Activated effector memory CD4-positive, alpha-beta T cell treated with Interleukin-2 at 50 U/mL for 16 hours (primary cell): ENCODE measurements at places on chromosomes 3 and 15.
A peak's percentile ranks its signal among the peaks of the same experiment; 100 is the strongest.

- DNase-seq: no peak
Observed at GRCh38 chr3:51947215-51947900, 5.2 kb downstream of the PARP3 start.

- DNase-seq: no peak
Observed at GRCh38 chr3:155217591-155217990, 75.9 kb downstream of the STRIT1 start.

GRCh38 chr3:183815951-183816475 lies 9.4 kb downstream of the MAP6D1 start:
- no peak for DNase-seq

GRCh38 chr3:150150633-150151032 lies 179.9 kb upstream of the PFN2 start:
- DNase-seq: no peak

DNA sequence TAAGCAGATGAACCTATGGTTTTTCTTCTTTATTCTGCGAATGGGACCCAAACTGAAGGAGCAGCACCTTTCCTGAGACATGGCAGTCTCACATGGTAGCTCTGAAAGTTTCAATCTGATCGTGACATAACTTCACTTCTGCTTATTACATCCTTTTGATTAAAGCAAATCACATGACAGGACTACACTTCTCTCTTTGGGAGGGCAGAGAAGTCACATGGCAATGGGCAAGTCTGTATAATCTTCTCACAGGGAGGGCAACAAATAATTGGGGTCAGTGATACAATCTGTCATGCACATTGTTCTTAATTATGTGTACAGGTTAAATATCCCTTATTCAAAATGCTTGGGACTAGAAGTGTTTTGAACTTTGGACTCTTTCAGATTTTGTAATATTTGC lies 21.6 kb downstream of the NCBP2 start:
- DNase-seq: no peak

GRCh38 chr3:53485675-53486403 lies 8.6 kb upstream of the CACNA1D start:
- no peak for DNase-seq

DNA sequence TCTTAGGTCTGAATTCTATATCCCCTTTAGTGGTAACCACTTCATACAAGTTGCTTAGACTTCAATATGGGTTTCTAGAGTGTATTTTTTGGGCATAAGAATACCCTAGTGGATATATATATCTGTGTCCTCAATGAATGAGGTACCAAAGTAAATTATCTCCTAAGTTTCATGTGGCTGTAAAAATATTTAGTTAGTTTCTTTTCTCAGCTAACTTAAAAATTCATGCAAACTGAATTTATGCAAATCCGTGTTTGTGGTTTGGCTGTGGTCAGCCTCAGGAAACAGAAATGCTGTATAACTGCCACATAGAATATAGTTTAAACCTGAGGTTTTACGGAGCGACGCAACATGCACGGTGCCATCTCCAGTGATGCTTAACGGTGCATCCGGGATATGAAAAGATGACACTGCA lies 80.3 kb downstream of the PEX5L start:
- DNase-seq: no peak

DNA sequence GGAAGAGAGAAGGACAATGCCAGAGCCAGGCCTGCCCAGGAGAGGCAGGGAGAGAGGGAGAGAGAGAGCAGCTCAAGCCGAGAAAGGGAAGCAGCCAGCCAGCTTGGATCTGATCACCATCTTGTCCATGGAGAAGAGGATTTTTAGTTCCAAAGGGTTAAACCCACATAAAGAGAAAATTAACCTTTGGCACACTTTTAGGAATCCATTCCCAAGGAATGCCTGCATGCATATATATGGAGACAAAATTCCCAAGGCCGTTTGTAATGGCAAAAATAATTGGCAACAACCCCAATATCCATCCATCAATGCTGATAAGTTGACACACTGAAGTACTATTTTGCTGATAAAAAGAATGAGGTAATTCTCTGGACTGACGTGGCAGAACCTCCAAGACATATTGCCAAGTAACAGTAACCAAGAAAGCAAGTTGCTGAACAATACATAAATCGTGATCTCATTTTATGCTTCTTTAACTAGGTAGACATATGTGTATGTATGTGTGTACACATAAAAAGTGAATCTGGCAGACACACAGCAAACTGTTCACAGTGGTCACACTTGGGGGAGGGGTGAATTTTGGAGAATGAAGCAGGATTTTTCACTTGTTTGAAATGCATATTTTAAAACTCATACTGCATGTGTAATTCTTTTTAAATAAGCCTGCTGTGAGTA lies 7.5 kb upstream of the STRA6 start:
- DNase-seq: no peak

- no peak for DNase-seq
Observed at GRCh38 chr3:106255870-106256248, 387.0 kb upstream of the CBLB start.

GRCh38 chr15:95262866-95263564 lies 1031.7 kb downstream of the MCTP2 start:
- no peak for DNase-seq

GRCh38 chr15:66927201-66928077 lies 138.0 kb upstream of the SMAD3 start:
- no peak for DNase-seq

DNA sequence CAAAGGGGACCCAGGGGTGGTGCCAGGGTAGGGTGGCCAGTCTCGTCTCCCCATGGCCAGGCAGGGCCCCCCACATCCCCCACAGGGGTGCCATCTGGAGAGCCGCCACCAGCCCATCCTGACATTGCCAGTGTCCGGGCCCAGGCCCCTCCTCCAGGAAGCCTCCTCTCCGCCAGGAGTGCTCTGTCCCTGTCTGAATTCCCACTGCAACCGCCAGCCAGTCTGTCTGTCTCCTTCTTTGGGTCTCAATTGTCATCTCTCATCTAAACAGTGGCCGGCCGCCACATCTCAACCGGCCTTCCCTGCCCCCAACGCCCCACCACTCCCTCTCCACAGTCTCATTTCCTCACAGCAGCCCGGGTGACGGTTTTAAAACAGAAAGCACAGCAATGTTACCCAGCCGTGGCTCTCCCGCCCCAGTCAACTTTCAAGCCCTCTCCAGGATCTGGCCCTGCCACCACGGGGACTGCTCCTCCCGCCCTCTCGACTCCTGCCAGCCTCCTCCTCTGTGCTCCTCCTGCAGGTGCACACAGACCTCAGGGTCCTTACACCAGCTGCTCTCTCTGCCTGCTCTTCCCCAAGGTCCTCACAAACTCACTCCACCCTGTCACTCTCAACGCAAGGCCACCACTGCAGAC lies 57.0 kb downstream of the IQSEC1 start:
- DNase-seq: peak; percentile 45

- no peak for DNase-seq
Observed at GRCh38 chr3:117434661-117435412, 725.3 kb downstream of the TUSC7 start.

DNA sequence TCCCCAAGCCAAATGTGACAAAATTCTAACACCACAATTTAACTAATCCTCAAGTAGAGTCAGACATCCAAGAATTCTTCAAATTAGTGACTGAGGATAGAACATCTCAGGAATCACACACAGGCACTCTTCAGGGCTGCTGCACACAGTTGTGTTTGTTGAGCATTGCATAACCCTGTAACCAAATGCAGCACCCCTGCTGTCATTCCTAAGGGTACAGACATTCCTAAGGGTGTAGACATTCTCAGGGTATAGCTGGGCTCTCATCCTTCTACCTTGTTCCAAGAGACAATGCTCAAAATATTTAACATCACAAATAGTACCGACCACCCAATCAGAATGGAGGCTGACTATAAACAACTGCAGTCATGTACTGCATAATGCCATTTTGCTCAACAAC lies 107.1 kb upstream of the UBE2E2 start:
- no peak for DNase-seq

- DNase-seq: no peak
Observed at GRCh38 chr3:2839876-2840275, 270.3 kb downstream of the IL5RA start.

GRCh38 chr15:88546248-88547129 lies at the start of gene DET1:
Gene DET1 (minus strand): TSS chr15:88546681. CDS start chr15:88531705, 14,976 bp downstream.
- peak; percentile 93 for DNase-seq

- no peak for DNase-seq
Observed at GRCh38 chr15:28909958-28910500, 24.3 kb downstream of the APBA2 start.

- no peak for DNase-seq
Observed at GRCh38 chr3:20844851-20845250, 658.8 kb upstream of the SGO1 start.

DNA sequence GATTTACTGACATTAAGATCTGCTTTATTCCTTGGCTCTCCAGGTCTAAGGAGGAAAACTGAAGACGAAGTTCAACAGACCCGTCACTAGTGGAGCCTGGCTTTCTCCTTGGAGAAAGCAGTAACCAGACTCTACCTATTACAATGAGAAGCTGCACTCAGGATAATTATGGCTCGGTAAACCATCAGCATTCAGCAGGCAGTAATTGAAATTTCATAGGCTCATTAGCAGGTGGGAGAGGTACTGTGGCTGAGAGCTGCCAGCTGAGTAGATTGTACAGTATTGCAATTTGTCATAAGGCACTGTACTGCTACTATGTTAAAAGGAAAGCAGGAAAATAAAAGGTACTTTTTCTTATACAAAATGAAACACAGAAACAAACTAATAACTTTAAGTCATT lies 51.2 kb downstream of the CHAC1 start:
- no peak for DNase-seq

DNA sequence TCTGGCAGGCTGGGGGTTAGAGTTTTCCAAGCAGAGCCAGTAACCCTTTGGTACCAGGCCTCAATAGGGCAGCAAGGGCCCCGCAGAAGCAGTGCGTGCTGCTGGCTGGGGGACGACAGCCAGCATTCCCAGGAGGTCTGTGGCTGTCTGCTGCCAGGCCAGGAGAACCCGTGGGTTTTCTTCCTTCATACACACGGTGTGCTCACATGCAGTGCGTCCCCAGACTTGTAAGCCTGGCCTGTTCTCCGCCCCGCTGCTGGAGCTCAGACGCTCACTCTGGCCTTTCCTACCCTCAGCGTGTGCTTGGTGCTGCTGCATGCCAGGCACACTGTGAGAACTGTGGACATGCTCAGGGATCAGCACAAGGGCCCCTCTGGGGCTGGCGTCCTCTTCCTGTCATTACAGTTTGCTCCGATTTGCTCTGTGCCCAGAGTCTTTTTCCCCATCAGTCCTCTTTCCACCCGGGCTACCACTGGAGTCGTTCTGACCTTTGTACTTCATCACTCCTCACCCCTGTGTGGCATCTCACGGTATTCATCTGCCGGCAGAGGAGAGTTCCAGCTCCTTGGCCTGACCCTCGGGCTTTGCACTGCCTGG lies 149.5 kb downstream of the DNAJB8 start:
- DNase-seq: no peak

DNA sequence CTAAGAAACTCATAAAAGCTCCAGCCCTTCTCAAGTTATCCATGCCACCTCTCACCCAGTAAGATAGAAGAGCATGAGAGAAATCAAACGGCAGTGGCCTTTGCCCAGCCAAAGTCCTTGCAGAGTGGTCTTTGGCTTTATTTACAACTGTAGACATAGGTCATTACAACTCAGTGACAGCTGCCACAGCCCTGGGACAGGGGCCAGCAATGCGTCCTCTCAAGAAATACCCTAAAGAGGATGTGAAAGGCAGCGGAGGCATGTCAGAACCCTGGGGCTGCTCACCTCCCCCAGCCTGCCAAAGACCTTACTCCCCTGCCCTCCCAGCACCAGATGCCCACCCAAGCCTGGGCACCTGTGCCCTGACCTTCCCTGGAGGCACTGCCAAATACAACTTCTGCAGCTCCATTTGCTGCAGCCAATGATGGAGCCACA lies 6.3 kb downstream of the ACAA1 start:
- DNase-seq: no peak

GRCh38 chr3:10015461-10015904 lies 10.8 kb upstream of the FANCD2 start:
- no peak for DNase-seq

- no peak for DNase-seq
Observed at GRCh38 chr3:188877381-188877780, 294.4 kb upstream of the TPRG1 start.

- DNase-seq: no peak
Observed at GRCh38 chr15:65921780-65922179, 52.5 kb downstream of the RAB11A start.
